ENCODE measurements at places on chromosomes 6 and 20.
A peak's percentile ranks its signal among the peaks of the same experiment; 100 is the strongest.

DNA sequence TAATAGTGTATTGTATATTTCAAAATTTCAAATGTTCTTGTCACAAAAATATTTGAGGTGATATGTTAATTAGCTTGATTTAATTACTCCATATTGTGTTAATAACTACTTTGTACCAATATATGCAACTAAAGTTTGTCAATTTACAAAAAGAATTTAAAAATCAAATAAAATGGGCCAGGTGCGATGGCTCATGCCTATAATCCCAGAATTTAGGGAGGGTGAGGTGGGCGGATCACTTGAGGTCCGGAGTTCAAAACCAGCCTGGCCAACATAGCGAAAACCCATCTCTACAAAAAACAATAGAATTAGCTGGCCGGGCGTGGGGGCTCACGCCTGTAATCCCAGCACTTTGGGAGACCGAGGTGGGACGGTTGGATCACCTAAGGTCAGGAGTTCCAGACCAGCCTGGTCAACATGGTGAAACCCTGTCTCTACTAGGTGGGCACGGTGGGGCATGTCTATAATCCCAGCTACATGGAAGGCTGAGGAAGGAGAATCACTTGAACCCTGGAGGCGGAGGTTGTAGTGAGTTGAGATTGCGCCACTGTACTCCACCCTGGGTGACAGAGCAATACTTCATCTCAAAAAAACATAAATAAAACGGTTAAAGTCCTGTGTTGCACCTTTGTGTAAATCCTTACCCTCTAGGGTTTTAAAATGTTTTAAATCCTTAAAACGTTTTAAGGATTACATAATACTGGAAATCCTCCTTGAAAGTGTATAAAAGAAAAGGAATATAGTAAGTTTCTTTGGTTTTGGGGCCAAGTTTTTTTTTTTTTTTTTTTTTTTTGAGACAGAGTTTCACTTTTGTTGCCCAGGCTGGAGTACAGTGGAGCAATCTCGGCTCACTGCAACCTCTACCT lies 4.0 kb downstream of the HSPA1B start:
- no peak for DNase-seq

GRCh38 chr6:63097222-63097621 lies 114.0 kb upstream of the FKBP1C start:
- no peak for DNase-seq

GRCh38 chr6:106643061-106643460 lies 13.7 kb downstream of the QRSL1 start:
- DNase-seq: no peak

- no peak for DNase-seq
Measured at GRCh38 chr6:39021041-39021440, 27.5 kb upstream of the GLP1R start.

DNA sequence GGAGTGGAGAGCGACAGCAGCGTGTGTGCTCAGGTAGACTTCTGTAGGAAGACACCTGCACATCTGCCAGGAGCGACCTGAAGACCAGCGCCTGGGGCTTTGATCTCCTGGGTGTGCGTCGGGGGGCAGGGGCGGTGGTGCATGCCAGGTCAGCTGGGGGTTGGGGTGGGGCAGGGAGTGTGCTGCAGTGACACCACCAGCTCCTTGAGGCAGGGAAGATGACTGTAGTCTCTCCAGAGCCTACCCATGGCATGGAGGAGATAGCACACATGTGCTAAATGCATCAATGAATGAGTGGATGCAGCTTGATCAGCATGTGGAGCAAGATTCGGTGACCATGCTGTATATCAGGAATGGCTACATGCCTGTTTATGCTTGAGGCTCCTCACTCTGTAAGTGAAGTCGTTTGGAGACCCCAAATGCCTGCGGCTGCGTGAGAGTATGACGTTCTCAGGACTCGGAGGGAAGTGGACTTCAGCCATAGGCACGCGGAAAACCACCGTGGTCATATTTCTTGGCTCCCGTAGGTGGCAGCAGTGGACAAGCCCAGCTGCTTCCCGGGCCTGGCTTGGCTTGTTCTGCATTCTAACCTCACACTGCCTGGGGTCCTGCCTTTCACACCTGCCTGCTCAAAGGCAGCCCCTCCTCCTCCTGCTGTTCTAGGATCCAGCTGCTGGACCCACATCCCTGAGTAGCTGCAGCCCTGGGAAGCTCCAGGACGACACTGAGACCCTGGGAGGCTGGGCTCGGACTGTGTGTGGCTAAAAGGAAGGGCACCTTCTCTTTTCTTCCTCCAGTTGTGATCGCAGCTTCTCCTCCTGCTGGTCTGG lies 39.4 kb upstream of the KCNK16 start:
- DNase-seq: no peak

GRCh38 chr20:53642196-53643030 lies 48.8 kb upstream of the ZNF217 start:
- peak; percentile 13 for DNase-seq

DNA sequence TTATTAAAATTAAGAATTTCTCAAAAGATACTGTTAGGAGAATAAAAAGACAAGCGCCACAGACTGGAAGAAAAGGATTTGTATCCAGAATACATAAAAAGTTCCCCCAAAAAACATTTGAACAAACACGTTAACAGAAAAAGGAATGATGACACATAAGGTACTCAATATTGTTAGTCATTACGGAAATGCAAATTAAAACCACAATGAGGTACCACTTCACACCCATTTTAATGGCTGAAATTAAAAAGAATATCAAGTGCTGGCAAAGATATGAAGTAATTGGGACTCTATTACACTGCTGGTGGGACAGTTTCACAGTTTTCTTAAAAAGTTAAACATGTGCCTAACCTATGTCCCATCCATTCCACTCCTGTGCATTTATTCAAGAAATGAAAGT lies 51.4 kb downstream of the HECA start:
- DNase-seq: no peak

- no peak for DNase-seq
Measured at GRCh38 chr20:58605292-58606065, 45.6 kb upstream of the STX16 start.

DNA sequence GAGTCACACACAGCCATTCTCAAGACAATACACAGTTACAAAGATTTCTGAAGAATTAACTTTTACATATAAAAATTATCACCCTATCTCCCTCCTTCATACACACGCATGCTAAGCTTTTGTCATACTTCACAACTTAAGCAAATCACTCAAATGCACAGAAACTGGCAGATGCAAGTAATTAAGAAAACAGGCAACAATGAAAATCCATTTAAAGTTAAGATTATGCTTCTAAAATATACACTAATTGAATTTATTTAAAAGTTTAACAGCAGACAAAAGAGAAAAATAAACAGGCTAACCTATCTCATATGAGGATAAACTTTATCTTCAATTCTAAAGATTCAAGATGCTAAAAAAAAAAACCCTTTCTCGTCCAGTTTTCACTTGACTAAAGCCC lies 68.4 kb downstream of the DST start:
- no peak for DNase-seq

GRCh38 chr6:15232836-15233510 lies 12.9 kb upstream of the JARID2 start:
- no peak for DNase-seq

GRCh38 chr20:5780846-5781217 lies 30.6 kb downstream of the SHLD1 start:
- DNase-seq: no peak

- no peak for DNase-seq
Measured at GRCh38 chr20:21518292-21518991, 4.6 kb upstream of the NKX2-2 start.

GRCh38 chr20:9480066-9480465 lies 34.3 kb upstream of the LAMP5 start:
- no peak for DNase-seq

- DNase-seq: no peak
Measured at GRCh38 chr6:140567466-140567865, 1193.0 kb upstream of the CITED2 start.

DNA sequence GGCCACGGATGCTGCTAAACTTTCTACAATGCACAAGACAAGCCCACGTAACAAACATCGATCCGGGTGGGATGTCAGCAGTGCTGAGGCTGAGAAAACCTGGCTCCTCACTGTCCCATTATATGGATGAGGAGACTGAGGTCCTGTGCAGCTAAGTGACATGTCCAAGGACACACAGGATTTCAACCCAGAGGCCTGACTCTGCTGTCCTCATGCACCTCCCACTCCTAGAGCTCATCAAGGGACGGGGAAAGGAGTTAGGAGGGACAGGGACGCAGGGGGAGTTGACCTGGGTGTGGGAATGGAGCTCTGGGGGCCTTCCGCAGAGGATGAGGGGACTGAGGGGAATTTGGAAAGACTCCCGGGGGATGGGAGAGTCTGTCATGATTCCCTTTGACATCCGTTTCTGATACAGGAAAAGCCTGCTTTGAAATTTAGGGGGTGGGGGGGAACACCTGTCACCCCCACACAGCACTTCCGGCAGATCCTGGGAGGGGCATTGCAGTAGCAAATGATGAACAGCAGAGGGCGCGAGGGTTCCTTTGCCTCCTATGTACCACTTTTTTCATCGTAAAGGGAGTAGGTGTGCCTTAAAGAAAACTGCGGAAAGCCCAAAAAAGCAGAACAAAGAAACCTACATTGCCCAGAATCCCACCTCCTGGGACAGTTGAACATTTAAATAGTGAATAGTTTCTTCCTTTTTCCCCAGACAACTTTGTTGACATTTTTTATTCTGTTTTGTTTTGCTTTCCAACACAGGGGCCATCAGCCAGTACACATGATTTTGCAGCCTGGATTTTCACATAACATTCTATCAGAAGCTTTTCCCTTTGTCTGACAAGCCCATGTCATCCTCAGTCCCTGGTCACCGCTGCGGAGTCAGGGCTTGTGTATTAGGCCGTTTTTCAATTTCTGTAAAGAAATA lies 48.6 kb downstream of the SLC2A10 start:
- peak; percentile 18 for DNase-seq

DNA sequence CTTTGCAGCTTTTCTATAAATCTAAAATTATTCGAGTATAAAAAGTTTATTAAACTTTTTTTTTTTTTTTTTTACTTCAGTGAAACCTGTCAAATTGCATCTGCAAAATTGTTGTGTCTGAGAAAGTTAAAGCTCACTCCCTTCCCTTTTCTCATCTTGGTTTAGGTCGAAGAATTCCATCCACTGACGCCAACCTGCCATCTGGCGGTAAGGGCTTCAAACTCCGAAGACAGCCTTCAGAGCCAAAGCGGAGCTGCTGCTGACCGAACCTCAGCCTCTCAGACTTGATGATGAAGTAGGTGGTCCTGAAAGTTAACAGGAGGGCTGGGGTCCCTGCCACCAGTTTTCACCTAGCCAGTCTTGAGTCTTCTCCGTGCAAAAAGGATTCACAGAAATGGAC lies 29.6 kb upstream of the VAPB start:
- no peak for DNase-seq

DNA sequence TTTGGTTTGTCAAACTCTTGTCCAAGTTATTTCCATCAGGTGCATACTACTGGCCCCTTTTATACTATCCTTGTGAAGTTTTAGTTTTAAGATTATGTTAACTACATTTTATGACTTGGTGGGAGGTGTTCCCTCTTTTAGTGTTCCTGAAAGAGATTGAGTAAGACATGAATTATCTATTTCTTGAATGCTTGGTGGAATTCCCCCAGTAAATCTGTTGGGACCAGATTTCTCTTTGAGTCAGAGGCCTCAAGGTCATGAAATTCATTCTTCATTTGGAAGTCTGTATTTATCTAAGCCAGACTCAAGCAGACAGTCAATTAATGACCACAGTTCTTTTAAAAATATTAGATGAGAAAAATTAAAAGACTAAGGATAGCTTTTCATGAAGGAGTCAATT lies 81.3 kb downstream of the MOXD1 start:
- no peak for DNase-seq

- no peak for DNase-seq
Measured at GRCh38 chr6:168333491-168333890, 13.9 kb upstream of the DACT2 start.

- no peak for DNase-seq
Measured at GRCh38 chr6:157763129-157763903, 59.7 kb upstream of the SNX9 start.

DNA sequence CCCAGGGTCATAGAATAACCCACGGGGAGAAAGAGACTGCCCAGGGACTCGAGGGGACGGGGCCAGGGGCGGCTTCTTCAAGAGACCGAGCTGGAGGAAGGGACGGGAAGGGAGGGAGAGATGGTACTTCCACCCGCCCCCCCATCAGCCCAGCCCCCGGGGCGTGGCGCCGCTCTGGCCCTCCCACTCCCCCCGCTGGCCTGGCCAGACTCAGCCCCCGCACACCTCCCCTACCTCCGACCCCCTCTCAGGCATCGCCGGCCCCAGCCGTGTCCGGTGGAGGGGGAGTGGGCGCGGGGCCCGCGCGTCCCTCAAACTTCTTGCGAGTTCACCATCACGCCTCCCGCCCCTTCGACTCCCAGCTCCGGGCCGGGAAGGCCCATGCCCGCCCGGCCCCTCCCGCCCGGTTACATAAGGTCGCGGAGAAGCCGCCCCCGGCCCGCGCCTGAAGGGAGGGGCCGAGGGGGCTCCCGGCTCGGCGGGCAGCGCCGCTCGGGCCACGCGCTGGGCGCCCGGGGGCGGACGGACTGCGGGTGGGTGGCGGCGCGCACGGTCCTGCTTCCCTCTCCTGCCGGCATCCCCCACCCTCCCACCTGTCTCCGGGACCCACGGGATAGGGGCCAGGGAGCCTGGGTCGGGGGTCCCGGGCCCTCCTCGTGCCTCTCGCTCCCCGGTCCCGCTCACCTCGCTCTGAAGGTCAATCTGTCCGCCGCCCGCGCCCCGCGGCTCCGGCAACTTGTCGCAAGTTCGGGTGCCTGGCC lies 562 bp downstream of the TFEB start:
- DNase-seq: peak; percentile 55

- DNase-seq: no peak
Measured at GRCh38 chr20:62012631-62013030, 53.0 kb downstream of the TAF4 start.

GRCh38 chr6:119966484-119966883 lies 616.9 kb upstream of the MAN1A1 start:
- DNase-seq: no peak
